ENCODE measurements at places on chromosomes 1 and 21. TPM values are rescaled to one million over a fixed set of nuclear protein-coding genes. Genes with fewer than 3 reads are reported as not detected.

DNA sequence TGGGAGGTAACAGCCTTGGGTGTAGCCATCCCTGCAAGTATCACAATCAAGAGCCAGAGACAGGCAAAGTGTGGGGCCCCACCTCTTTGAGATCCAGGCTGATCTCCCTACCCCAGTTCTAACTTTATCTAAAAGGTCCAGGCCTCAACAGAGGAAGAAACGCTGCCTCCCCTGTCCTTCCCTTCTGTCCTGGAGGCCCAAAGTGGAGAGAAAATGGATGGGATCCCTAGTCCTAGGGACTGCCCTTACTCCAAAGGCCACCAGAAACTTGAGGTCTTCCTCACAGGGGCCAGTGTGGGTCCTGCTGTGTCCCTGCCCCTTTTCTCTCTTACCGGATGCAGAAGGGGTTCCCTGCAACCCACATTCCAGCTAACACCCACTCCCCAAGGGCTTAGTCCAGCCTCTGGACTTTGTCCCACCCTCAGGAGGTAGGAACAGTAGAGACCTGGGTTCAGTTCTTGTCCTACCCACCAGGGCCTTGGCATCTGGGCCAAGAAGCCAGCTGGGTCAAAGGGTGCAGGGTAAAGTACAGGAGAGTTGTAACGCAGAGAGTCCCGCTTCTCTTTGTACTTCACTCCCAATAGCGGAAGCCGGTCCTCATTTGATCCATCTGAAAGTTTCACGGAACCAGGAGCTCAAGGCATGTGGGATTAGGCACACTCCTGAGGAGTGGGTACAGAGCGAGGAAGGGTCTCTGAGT is 1.9 kb downstream of the HDGF start:
- DNase-seq: no peak

DNA sequence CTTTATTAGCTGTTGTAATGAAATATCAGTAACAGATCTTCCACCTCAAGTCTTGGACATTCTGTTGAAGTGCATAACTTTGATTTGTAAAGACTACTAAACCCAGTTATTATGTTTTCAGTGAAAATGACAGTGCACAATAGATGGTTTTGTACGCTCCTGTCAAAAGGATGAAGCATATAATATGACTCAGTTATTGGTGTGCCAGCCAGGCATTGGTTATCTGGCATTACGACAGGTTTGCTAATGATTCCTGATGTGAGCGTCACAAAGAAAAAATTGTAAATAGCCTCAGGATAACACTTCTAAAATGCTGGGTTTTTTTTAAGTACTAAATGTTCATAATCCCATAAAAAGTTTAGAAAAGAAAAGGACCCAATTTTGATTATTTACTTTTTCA is 147.9 kb downstream of the MAGI3 start:
- peak; percentile 64 for DNase-seq

DNA sequence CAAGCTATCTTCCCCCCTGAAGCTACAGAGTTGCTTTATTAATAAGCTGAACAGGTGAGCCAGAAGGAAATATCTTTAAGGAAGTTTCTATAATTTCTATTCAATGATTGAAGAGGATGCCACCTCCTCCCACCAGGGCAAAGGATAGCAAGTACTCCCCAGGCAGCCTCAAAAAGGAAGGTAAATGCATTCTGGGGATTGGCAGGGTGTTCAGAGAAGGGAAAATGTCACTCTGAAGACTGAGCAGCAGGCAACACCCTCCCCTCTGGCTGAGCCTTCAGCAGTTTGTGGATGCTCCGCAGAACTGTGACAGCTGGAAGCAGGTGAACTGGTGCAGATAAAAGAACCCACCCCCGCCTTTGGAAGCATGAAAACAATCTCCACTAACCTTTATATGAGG is 140.8 kb downstream of the BRINP2 start:
- DNase-seq: no peak

DNA sequence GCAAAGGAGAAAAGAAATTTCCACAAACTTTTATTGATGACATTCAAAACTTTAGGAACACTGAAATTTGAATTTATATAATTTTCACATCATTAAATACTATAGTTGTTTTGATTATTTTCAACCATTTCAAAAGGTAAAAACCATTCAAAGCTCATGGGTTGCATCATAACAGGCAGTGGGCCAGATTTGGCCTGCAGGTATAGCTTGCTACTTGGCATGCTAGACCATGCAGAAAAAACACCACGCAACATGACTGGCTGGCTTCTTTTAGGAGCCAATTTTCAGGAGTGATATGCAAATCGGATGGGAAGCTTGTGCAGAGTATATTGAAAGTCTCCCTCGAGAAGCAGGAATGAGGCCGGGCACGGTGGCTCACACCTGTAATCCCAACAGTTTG is 144.8 kb downstream of the GLUL start:
- no peak for DNase-seq

- no peak for DNase-seq
Measured at GRCh38 chr1:3510956-3511250, 56.4 kb downstream of the ARHGEF16 start.

The CD164L2 gene
- not detected for total RNA-seq

DNA sequence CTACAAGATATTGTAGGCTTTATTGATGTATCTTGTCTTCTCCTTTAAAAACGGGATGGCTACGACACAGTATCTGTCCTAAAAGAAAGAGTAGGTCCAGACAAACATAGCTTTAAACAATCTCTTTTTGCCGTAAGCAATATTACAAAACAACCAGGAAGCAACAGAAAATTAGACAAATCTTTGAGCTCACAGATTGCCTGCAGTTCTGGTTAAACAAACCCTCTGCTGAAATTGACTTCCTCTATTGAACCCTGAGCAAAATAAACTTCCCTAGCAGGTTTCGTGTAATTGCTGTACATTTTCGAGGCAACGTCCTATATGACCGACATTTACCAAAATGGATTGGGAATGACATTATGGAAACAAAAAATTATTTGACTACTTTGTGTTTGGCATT is 50.6 kb downstream of the CHML start:
- no peak for DNase-seq

The SPRR2G gene
- total RNA-seq: not detected

DNA sequence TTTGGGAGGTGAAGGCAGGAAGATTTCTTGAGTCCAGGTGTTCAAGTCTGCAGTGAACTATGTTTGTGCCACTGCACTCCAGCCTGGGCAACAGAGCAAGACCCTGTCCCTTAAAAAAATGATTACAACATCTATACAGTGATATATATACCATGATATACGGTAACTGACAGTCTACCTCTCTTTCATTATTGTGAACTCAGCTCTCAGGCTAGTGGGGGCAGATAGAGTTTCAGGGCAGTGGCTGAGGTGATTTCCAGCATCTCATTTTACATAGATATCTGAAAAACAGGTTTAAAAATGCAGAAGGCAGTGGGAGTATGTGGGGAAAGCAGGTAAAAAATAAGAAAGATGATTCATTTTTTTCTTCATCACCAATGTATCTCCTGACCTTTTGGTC is 8.1 kb upstream of the NTNG1 start:
- no peak for DNase-seq

GRCh38 chr21:39567180-39567972 is 45.4 kb upstream of the B3GALT5 start:
- no peak for DNase-seq

GRCh38 chr21:45292399-45293219 is 4.9 kb upstream of the POFUT2 start:
- peak; percentile 80 for DNase-seq

The KCND3 gene
- not detected for total RNA-seq

- DNase-seq: no peak
Measured at GRCh38 chr1:239538239-239538988, 152.0 kb downstream of the CHRM3 start.

- no peak for DNase-seq
Measured at GRCh38 chr1:105492921-105493320, 1563.6 kb upstream of the PRMT6 start.

DNA sequence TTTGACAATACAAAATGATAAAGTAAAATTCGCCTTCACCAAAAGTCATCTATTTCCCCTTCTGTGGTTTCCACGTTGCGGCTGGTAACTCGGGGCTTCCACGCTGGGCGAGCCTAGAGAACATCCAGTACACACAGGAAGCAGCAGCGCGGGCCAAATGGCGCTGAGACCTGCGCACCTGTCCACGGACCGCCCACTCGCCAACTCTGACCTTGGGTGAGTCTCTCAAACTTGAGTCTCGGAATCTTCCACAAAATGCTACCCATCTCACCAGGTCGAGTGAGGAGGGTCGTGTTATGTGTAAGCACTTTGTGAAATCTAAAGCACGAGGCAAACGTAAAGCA is 820 bp upstream of the TTF2 start:
- no peak for DNase-seq

- DNase-seq: no peak
Measured at GRCh38 chr1:216186816-216187215, 236.4 kb downstream of the USH2A start.

DNA sequence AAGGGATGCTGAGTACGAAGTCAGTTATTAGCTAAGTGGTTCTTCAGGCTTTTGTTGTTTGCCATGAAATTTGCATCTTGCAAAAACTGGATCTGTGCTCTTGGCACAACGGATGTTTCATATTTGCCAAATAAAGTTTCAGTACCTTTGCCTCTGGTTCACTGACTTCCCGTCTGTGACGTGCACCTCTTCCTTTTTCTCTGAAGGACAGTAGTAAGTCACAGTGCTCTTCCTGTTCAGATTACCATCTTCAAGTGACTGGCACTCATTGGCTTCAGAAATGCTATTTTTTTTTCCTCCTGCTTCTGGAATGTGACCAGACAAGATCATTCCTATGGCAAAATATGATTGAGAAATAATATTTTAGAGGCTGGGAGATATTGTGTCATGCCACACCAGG is 75.9 kb upstream of the GREM2 start:
- DNase-seq: no peak

DNA sequence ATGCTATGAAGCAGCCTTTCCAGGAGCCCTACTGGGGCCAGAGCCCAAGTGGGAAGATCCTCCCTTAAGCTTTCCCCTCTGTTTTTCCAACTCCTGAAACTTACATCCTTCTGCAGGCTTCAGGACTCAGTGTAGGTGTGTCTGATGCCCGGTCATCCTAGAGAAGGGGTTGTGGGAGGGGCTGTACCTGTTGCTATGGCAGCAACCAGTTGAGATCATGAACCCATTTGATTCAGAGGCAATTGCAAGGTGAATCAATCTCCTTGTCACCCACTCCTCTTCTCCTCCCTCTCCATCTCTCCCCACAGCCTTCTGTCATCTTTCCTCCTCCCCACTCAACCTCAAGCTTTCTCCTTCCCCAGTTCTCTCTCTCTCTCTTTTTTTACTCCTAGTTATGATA is 151.8 kb downstream of the CACNA1E start:
- DNase-seq: no peak

The LCE1C gene
- not detected for total RNA-seq

DNA sequence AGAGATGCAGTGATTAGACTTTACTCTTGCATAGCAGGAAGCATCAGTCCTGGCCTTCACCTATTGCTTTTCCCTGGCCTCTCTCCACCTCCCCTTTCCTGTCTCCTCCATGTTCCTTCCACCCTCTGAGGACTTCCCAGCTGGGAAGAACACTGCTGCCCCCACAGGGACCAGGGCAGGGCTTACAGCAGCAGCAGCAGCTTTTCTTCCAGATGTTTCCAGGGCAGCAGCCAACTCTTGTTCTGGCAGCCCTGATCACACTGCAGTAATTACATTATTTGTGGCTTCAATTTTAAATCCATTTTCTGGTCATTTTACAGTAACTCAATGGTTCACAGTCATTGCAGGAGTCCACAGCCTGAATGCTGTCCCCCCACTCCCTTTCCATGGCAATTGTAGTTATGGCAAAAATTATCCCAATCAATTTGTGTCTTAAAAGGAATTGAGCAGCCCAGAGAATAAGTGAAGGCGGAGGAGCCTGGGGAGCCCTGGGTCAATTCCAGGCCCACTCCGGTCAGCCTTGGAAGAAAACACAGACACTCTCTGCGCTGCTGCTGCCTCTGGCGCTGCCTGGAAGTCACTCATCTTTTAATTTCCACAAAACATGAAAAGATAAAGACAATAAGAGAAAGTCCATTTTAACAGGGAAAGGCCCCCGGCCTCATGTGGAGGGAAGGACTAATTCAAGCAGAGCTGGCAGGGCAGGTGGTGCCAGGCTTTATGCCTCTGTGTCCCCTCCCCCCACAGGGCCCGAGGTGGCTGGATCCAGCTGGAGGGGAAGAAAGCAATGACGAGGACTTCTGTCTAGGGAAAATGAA is 148.6 kb downstream of the GRIK3 start:
- no peak for DNase-seq

DNA sequence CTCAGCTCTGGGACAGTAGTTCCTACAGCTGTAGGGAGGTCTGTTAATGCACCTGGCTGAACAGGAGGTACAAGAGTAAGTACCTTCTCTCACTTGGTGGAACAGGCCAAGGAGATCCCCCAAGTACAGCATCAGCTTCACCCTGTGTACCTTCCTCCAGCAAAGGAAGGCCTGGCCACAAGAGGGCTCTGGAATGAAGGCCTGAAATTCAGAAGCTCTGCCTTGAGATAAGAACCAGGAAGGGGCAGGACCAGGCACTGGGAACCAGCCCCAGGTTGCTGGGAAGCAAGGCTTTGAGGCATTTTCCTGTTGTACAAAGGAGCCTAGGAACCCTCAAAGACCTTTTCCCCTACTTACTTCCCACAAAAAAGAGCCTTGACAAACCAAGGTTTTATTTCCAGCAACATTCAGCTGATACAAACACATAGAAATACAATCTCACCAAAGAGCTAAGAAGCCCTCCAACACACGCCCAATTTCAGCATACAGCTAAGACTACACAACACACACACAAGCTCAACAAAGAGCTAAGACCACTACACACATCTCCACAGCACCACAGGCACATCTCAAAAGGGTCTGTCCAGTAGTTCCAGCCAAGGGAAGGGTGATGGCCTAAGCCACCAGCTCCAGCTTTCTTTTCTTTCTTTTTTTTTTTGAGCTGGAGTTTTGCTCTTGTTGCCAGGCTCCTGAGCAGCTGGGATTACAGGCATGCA is 23.5 kb downstream of the F11R start:
- peak; percentile 70 for DNase-seq

DNA sequence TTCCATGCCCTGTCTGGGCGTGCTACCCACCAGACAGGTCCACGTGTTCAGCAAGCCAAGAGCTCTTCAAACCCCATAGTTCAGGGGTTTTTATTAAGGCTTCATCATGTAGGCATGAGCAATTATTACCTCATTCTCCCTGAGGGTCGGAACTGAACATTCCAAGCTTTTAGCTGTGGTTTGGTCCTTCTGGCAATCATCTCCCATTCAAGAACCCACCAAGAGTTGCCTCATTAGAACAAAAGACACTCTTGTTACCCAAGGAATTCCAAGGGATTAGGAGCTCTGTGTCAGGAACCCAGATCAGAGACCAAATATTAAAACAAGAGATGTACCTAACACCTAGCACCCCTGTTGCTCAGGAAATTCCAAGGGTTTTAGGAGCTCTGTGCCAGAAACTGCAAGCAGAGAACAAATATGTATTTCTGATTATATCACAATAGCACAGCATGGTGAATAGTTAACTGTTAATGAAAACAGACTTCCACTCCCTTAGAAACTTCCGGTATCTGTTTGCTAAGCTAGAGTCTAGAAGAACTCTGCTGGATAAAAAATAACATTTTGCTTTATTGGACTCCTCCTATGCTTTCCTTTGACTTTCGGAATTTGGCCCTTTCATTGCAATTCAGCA is 201.2 kb upstream of the L1TD1 start:
- DNase-seq: peak; percentile 55
